Heart left ventricle (tissue), 16 donors: ENCODE measurements at places on chromosomes 12 and 14. TPM values are rescaled to one million over a fixed set of nuclear protein-coding genes. Genes with fewer than 3 reads are reported as not detected.

Gene DAO
- total RNA-seq = not detected

Gene PTGDR
- 1.9 TPM for total RNA-seq

- no peak for DNase-seq
- no peak overlapping the region for H3K4me3 ChIP-seq
- H3K27me3 ChIP-seq = peaks cover 26% of the 10 kb centered on the region
- no peak overlapping the region for H3K27ac ChIP-seq
- H3K36me3 ChIP-seq = no peaks in the 10 kb centered on the region
- no peaks in the 10 kb centered on the region for H3K4me1 ChIP-seq
Measured at GRCh38 chr12:16603916-16604575, 1.9 kb downstream of the LMO3 start.

GRCh38 chr12:31702047-31702446, 26.8 kb downstream of the AMN1 start:
- H3K4me1 ChIP-seq = no peaks in the 10 kb centered on the region
- H3K4me3 ChIP-seq = no peak overlapping the region
- H3K36me3 ChIP-seq = no peaks in the 10 kb centered on the region
- H3K27ac ChIP-seq = no peak overlapping the region

- H3K27ac ChIP-seq = no peak overlapping the region
- H3K4me1 ChIP-seq = no peaks in the 10 kb centered on the region
- H3K36me3 ChIP-seq = no peaks in the 10 kb centered on the region
- H3K4me3 ChIP-seq = peak overlapping the region; percentile 33
- DNase-seq = no peak
Measured at GRCh38 chr12:54033980-54034784, 1.3 kb downstream of the HOXC5 start.

Gene CMTM5
- total RNA-seq = not detected

DNA sequence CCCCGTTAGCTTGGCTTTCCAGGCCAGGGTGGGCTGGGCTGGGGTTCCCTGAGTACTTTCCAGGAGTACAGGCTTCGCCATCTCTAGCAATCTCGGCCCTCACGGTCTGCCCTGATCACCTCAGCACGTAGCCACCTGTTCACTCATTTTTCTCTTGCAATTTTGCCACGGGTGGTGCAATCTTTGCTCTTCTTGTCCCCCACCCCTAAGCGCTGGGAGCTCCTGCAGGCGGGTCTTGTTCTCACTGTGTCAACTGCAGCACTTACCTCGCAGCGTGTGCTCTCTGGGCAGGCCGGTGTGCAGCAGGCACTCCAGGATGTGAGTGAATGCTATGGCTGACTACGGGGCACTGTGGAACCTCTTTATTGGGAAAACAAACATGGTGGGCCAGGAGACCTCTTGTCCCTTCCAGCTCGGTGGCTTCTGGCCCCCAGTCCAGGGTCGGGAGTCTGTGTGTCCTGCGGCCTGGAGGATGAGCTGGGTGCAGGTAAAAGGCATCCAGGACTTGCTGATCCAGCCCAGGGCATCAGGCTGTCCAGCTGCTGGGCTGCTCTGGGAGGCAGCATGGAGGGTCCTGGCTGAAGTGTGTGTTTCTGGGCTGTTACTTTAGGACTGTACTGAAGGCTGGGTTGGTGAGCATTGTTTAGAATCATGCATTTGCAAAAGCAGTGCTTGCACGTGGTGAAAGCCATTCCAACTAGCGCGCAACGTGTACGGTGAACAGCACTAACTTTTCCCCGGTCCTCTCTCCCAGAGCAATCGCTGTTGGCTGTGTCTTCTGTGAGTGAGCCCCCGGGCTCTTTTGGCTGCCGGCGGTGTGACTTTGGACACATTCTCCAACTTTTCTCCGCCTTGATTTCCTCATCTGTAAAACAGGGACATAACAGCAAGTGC, 1.5 kb upstream of the ULK1 start:
- peaks cover 28% of the 10 kb centered on the region for H3K4me1 ChIP-seq
- H3K4me3 ChIP-seq = no peak overlapping the region
- no peak overlapping the region for H3K27ac ChIP-seq
- H3K27me3 ChIP-seq = no peaks in the 10 kb centered on the region

Gene RDH5
- 10.1 TPM for total RNA-seq

DNA sequence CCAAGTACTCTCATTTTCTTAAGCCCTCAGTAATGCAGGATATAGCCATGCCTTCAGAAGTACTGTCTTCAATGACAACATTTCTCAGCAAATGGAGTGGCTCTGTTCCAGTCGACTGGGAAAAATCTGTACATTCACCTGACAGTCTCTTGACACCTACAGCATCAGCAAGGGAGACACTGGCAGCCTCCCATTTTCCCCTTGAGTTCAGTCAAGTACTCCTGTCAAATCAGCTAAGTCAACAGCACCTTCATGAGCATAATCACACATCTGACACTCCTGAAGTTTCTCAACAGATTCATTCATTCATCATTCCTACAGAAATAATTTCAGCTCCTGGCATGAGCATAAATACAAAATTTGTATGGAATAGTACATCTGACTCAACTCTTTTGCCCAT, 46.1 kb downstream of the INTS13 start:
- no peak overlapping the region for H3K27ac ChIP-seq
- no peaks in the 10 kb centered on the region for H3K4me1 ChIP-seq
- DNase-seq = no peak
- no peaks in the 10 kb centered on the region for H3K36me3 ChIP-seq

- no peak for DNase-seq
- H3K27ac ChIP-seq = no peak overlapping the region
- no peaks in the 10 kb centered on the region for H3K4me1 ChIP-seq
- H3K36me3 ChIP-seq = no peaks in the 10 kb centered on the region
Measured at GRCh38 chr12:20144341-20144740, 224.0 kb upstream of the PDE3A start.

DNA sequence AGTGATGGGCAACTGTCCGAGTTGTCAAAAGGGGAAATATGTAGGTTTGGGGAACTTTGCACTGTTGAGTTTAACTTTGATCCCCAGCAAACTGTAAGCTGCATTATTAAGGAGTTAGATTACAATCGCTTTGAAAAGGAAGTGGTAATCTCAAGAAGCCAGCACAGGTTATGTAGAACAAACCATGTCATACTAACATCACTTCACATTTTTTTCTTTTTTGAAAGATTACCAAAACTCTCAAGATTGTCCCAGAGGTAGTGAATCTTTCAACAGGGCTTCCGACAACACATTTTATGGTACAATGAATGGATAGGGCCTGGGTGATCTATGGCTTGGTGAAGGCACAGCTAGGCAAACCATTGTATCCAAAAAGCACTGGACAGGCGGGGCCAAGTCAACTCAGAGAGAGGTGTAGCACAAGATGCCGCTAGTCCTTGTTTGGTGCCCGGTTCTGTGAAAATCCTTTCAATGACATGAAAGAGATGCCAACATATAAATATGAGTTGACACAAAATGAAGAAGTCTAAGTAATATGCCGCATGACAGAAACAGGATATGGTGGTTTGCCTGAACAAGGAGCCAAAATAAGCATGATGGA, 24.3 kb upstream of the PARP11 start:
- H3K36me3 ChIP-seq = no peaks in the 10 kb centered on the region
- H3K4me3 ChIP-seq = no peak overlapping the region
- no peak for DNase-seq
- H3K27me3 ChIP-seq = peaks cover 20% of the 10 kb centered on the region

DNA sequence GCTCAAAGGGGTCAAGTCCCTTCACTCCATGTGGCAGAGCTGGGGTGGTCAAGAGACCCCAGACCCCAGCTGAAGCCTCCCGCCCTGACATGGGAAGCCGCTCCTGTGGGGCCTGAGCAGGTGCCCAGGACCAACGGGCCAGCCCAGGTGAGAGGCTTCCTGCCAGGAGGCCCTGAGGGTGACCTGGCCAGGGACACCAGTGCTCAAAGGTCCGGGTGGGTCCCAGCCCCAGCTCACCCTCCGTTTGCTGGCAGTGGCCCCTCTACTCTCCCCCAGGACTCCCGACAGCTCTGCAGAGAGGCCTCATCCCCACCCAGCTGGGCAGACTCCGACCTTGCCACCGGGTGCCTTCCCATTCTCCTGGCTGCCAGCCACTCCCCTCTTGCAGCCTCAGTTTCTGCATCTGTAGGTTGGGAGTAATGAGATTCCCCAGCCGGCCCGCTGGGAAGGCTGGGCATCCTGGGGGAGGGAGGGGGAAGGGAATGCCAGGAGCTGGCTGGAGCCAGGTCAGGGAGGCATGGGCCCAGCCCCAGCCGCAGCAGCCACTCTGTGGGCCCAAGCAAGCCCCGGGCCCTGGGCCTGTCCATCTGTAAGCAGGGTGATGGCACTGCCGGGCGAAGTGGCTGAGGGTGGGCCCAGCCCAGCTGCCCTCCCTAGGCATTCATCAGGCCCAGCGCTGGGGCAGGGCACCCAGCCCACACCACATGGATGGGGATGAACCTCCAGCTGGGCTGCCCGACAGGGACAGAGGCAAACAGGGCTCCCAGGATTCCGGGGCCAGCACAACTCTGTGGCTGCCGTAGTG, 10.3 kb upstream of the INF2 start:
- no peak overlapping the region for H3K4me3 ChIP-seq
- DNase-seq = no peak

DNA sequence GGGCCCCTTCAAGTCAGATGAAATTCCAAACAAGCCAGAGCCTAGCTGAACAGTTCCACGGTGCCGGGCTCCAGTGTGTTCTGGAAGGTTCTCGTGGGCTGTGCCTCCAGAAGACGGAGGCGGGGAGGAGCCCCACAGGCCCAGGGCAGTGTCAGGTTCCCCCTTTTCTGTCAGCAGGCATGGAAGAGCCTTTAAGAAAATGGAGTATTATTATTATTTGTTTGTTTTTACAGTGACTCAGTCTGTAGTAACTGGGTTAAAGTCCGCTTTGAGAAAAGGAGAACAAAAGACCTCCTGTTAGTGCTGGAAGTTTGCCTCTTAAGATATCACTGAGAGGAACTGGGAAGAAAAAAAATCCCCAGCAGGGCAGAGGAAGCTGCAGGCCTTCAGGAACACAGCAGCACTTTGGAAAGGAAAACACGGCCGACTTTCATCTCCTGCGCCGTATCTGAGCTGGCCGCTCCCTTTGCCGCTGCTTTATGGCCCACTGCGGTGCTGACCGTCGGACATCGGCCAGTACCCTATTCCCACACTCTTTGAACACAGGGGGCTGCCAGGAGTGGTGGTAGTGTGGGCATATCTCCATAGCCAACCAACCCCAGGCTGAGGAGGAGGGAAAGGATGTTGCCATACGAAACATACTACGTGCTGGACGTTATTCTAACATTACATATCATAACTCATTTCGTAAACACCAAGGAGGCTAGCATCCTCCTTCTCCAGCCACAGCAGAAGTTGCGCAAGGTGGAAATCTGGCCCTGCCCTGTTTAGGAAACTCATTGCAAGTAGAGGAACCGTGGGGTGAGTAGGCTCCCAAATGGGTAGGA, 194.0 kb downstream of the ZFP36L1 start:
- peak overlapping the region; percentile 93 for H3K27ac ChIP-seq
- H3K27me3 ChIP-seq = no peaks in the 10 kb centered on the region
- no peaks in the 10 kb centered on the region for H3K36me3 ChIP-seq
- peak overlapping the region; percentile 30 for H3K4me3 ChIP-seq

Gene THAP2
- total RNA-seq = 2.2 TPM

- no peaks in the 10 kb centered on the region for H3K36me3 ChIP-seq
- no peaks in the 10 kb centered on the region for H3K27me3 ChIP-seq
- peak overlapping the region; percentile 87 for H3K27ac ChIP-seq
- no peak overlapping the region for H3K4me3 ChIP-seq
Measured at GRCh38 chr12:93127582-93128331, 198.7 kb upstream of the EEA1 start.

Gene SLC17A8
- not detected for total RNA-seq

GRCh38 chr12:93380480-93381121, 2.9 kb downstream of the NUDT4 start:
- H3K4me3 ChIP-seq = peak overlapping the region; percentile 76
- DNase-seq = no peak
- H3K4me1 ChIP-seq = peaks cover 46% of the 10 kb centered on the region
- H3K27ac ChIP-seq = peak overlapping the region; percentile 24
- no peaks in the 10 kb centered on the region for H3K36me3 ChIP-seq

GRCh38 chr12:127482950-127483349, 784.0 kb upstream of the TMEM132C start:
- H3K36me3 ChIP-seq = no peaks in the 10 kb centered on the region
- no peak overlapping the region for H3K4me3 ChIP-seq
- DNase-seq = no peak
- H3K4me1 ChIP-seq = no peaks in the 10 kb centered on the region
- H3K27ac ChIP-seq = no peak overlapping the region
- H3K27me3 ChIP-seq = no peaks in the 10 kb centered on the region

- no peaks in the 10 kb centered on the region for H3K4me1 ChIP-seq
- no peak overlapping the region for H3K4me3 ChIP-seq
- no peaks in the 10 kb centered on the region for H3K36me3 ChIP-seq
- DNase-seq = no peak
Measured at GRCh38 chr12:124075841-124076240, 102.8 kb downstream of the ZNF664 start.

- H3K4me1 ChIP-seq = no peaks in the 10 kb centered on the region
- H3K36me3 ChIP-seq = no peaks in the 10 kb centered on the region
- no peaks in the 10 kb centered on the region for H3K27me3 ChIP-seq
- DNase-seq = no peak
- H3K27ac ChIP-seq = no peak overlapping the region
Measured at GRCh38 chr12:78645956-78646355, 218.6 kb upstream of the SYT1 start.

Gene ANKRD33
- not detected for total RNA-seq

- H3K27me3 ChIP-seq = no peaks in the 10 kb centered on the region
- no peak for DNase-seq
- H3K4me3 ChIP-seq = no peak overlapping the region
Measured at GRCh38 chr12:7984900-7985299, 47.6 kb upstream of the FOXJ2 start.

Gene PLCZ1
- not detected for total RNA-seq

Gene TRPV4
- 0.28 TPM for total RNA-seq

Gene NPFF
- not detected for total RNA-seq

DNA sequence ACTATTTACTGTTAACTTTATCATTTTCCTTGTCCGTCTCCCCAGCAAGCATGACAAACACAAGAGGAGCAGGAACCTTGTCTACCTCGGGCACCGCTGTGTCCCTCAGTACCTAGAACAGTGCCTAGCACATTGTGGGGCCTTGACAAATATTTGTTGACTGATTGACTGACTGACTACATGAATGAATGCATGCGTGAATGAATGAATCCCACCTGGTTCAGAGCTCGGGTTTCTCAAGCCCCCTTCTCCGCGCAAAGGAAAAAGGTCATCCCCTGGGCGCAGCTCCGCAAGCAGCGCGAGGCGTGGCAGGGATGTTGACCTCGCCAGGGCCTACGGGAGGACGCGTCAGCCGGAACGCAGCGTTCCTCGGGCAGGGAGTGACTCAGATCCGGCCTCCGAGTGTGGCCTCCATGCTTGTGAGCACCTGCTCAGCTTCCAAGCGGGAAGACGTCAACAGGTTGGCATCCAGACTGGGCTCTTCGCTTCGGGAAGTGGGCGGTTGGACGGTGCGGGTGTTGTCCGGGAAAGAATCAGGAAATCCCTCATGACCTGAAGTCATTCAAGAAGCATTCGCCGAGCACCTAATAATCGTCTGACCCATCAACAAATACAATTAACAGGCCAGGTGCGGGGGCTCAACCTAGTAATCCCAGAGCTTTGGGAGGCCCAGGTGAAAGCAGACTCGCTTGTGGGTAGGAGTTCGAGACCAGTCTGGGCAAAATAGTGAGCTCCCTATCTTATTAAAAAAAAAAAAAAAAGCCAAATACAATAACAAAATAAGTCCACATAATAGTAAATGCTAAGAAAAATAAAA, 13.9 kb upstream of the UBC start:
- peaks cover 9% of the 10 kb centered on the region for H3K4me1 ChIP-seq
- no peaks in the 10 kb centered on the region for H3K36me3 ChIP-seq
- H3K27me3 ChIP-seq = no peaks in the 10 kb centered on the region
- peak overlapping the region; percentile 68 for H3K4me3 ChIP-seq
- DNase-seq = peak; percentile 84
